ENCODE measurements at places on chromosomes 12 and 14. TPM values are rescaled to one million over a fixed set of nuclear protein-coding genes. Genes with fewer than 3 reads are reported as not detected.

The IL31 gene
- total RNA-seq: not detected

The LALBA gene
- not detected for total RNA-seq

The MANSC4 gene
- total RNA-seq: not detected

The PTPN6 gene
- total RNA-seq: 12.1 TPM

The DACT1 gene
- total RNA-seq: not detected

- DNase-seq: no peak
Observed at GRCh38 chr12:12319451-12320183, 30.4 kb downstream of the MANSC1 start.

DNA sequence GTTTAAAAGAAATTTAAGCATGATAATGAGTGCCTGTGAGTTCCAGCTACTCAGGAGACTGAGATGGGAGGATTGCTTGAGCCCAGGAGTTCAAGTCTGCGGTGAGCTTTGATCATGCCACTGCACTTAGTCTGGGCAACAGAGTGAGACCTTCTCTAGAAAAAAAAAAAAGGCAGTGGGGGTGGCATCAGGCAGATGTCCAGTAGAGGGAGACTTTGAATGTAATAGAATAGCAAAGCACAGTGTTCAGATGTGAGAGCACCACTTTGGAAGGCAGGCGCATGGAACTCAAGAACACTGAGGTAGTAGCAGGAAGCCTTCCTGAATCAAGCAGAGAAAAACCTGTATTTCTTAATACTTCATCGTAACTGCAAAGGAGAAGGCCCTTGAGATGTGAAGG lies 394.5 kb upstream of the GARIN6 start:
- no peak for DNase-seq

DNA sequence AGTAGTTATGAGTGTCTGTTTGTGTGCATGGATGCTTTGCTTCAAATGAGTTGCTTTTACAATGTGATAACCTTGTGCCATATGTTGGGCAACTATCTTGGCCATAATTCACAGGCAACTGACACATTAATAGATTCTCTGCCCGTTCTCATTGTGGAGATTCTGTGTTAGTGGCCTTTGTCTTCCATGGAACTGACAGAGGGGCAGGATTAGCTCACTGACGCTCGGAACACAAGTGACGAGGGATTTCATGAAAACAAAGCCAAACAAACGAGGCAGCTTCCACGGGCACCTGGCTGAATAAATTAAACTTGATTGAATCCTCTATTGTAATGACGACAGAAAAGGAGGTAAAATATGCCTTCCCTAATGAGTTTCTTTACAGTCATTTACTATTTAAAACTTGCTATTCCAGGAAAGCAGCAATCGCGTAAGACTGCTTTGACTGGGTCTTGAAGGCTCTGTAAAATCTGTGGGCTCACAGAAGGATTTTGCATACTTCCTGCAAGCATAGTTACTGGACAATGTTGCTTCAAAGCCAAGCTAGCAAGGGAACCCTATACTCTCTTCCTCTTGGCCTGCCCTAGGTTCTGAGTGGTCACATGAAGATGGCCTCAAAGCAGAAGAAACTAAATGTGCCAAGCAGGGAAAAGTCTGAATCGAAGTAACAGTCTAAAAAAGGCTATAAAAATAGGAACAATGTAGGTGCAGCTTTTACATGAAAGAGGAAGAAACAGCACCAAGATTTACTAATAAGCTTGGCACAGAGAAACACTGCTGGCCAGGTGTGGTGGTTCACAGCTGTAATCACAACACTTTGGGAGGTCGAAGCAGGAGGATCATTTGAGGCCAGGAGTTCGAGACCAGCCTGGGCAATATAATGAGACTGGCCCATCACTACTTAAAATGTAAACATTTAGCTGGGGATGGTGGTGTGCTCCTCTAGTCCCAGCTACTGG lies 28.1 kb upstream of the SINHCAF start:
- peak; percentile 88 for DNase-seq

- DNase-seq: no peak
Observed at GRCh38 chr12:89098441-89099112, 253.7 kb downstream of the DUSP6 start.

All from G401 (cell line).